Activated CD4-positive, alpha-beta T cell treated with anti-CD3 and anti-CD28 coated beads, Interleukin-2, amount 10 ng/mL, durations not matched to agents 7 days and 5 days (primary cell): ENCODE measurements at places on chromosomes 4 and X.

- H3K27ac ChIP-seq = no peak overlapping the region
- no peaks in the 10 kb centered on the region for H3K27me3 ChIP-seq
- no peak for DNase-seq
- no peak overlapping the region for H3K4me3 ChIP-seq
- peaks cover 21% of the 10 kb centered on the region for H3K4me1 ChIP-seq
Observed at GRCh38 chr4:82899374-82900065, 1.0 kb upstream of the THAP9 start.

GRCh38 chr4:63589796-63590195 is 819.5 kb downstream of the TECRL start:
- no peak overlapping the region for H3K4me3 ChIP-seq
- no peaks in the 10 kb centered on the region for H3K4me1 ChIP-seq
- no peaks in the 10 kb centered on the region for H3K27me3 ChIP-seq
- DNase-seq = no peak

- peaks cover 11% of the 10 kb centered on the region for H3K27me3 ChIP-seq
- DNase-seq = peak; percentile 65
- H3K4me3 ChIP-seq = peak overlapping the region; percentile 93
Observed at GRCh38 chr4:118850488-118851173, 14.7 kb upstream of the SEC24D start.

DNA sequence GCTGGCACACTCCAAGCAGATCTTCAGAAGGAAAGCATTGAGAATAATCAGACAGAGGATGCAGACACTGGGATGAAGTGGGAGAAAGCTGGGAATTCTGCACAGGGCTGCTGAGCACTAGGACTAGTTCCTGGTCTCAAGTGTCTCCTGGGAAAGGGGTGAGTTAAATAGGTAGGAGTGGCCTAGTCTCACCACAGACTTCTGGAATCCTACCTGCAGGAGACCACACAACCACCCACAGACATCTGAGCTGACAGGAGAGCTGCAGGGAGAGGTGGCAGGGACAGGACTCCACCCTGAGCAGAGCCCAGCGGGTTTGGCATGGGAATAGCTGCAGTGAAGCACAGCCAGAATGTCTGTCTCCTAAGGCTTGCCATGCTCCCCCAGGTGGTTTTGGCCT is 95.1 kb upstream of the GALNTL6 start:
- no peaks in the 10 kb centered on the region for H3K27me3 ChIP-seq
- H3K4me1 ChIP-seq = no peaks in the 10 kb centered on the region
- no peak overlapping the region for H3K27ac ChIP-seq
- no peak for DNase-seq
- H3K36me3 ChIP-seq = no peaks in the 10 kb centered on the region

DNA sequence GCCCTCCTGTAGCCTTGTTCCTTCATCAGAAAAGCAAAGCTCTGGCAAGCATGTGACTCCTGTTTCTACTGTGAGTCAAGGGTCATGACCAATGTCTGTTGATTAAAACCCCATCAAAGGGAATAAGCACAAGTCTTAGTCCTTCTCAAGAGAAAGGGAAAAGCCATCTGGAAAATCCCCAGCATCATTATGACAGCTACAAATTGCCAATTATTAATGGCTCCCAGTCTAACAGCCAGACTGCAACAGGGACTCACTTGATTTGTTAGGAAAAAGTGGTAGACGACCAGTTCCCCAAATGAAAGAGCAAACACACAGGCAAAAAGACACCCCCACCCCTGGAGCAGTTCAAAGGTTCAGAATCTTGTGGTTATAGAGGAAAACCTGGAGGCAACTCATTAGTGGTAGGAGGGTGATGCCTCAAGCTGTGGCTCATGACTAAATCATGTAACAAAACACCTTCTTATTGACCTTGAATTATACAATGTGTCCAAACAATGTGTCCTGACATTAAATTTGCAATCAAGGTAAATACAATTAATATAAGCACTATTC is 315.7 kb downstream of the HNRNPD start:
- DNase-seq = no peak
- no peak overlapping the region for H3K27ac ChIP-seq
- H3K4me1 ChIP-seq = peaks cover 4% of the 10 kb centered on the region
- no peak overlapping the region for H3K4me3 ChIP-seq
- H3K27me3 ChIP-seq = peaks cover 3% of the 10 kb centered on the region
- no peaks in the 10 kb centered on the region for H3K36me3 ChIP-seq
